SIG-M5 (cell line): ENCODE measurements at places on chromosomes 3 and 15.

DNA sequence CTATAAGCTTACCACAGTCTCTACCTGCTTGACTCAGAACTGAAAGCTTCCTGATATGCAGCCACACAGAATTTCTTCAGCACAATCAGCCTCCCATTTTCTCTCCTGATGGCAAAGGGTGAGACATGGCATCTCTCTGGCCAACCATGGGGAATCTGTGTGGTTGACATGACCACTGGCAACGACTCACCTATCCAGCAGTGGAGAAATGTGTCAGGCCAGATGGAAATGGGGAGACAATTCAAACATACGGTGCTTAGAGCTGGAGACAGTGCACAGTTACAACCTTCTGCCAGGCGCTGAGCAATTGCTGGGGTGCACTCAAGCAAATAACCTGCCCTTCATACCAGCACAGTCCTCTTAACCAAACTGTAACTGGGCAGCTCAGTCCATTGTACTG lies 3.6 kb downstream of the ZNF385D start:
- DNase-seq, result no peak

DNA sequence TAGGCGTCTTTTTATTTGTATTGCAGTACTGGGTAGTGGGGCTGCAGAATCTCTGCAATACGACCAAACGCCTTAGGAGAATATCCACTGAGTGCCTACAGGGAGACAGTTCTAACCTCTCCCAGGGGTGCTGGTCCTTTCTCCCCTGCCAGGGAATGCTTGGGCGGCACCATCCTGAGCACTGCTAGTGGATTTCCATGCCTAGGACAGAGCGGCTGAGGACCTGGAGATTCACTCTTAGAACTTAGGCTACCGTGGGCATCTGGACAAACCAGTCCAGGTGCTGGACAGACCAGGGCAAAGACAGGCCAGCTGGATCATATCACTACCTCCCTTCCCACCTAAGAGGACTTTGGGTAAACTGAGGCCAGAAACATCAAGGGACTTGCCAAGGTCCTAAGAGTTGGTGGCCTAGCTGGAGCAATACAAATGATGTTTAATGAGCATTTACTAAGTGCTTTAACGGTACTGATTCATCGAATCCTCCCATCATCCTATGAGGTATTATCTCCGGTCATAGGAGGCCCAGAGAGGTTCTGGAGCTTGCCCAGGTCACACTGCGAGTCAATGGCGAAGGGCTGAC lies 902 bp downstream of the TMEM44 start:
- no peak for DNase-seq

- no peak for DNase-seq
Observed at GRCh38 chr15:80685628-80686027, 9.5 kb upstream of the ABHD17C start.

GRCh38 chr15:72057548-72058091 lies 60.3 kb downstream of the MYO9A start:
- no peak for DNase-seq

GRCh38 chr3:20103731-20104130 lies 63.5 kb downstream of the KAT2B start:
- no peak for DNase-seq

- DNase-seq, result no peak
Observed at GRCh38 chr3:194022816-194023215, 113.1 kb upstream of the HES1 start.

GRCh38 chr3:15405448-15406050 lies 21.8 kb downstream of the METTL6 start:
- no peak for DNase-seq

DNA sequence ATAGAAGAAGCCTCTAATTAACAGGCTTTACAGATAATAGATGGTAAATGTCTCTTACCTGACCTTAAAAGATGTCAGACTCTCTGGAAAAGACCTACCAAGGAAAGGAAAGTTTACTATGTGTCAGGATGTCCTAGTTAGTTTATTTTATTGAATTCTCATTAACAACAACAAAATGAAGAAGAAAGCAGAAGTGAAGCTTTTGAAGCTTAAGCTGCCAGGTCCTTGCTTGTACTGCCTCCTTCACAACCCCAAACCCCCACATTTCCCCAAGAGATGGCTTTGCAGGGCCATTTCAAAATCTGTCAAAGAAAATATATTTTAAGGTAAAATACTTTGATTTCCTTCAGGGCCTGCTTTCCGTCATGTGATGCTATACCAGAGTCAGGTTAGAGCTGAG lies 798.4 kb downstream of the TUSC7 start:
- DNase-seq, result no peak

DNA sequence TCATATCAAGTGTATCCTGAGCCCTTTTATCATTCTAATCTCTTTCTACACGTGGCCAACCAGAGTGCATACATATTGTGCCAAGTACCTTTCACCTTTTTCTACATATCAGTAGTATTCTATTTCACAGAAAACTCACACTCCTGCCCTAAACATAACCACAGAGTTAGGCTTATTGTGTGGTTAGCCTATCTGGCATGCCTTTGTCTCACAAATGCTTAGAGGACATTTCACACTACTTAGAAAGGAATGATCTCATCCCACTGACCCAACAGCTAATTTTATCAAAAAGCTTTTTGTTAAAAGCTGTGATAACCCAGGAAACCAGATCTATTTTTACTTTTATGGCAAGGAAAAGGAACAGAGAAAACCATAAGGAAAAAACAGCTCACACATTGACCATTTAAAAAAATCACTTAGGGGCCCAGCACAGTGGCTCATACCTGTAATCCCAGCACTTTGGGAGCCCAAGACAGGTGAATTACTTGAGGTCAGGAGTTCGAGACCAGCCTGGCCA lies 17.8 kb upstream of the MAP4 start:
- no peak for DNase-seq

DNA sequence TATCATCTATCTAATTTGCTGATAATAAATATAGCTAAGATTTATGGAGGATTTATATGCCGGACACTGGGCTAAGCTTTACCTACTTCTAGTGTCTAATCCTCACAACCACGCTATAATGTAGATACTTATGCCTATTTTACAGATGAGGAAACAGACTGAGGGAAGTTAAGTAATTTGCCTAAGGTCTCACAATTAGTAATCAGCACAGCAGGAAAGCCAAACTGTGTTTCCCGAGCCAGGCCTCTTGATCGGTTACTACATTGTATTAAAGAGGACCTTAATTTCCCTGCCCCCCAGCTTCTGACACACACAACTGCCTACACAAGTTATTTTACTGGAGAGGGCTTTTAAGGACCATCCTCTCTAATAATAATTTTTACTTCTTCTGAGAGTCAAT lies 40.9 kb downstream of the ONECUT1 start:
- peak; percentile 6 for DNase-seq

- DNase-seq, result no peak
Observed at GRCh38 chr3:126968391-126969390, 14.2 kb upstream of the PLXNA1 start.

- DNase-seq, result no peak
Observed at GRCh38 chr15:60091157-60091556, 87.0 kb downstream of the FOXB1 start.

- no peak for DNase-seq
Observed at GRCh38 chr15:62124973-62125303, 40.1 kb downstream of the C2CD4B start.

DNA sequence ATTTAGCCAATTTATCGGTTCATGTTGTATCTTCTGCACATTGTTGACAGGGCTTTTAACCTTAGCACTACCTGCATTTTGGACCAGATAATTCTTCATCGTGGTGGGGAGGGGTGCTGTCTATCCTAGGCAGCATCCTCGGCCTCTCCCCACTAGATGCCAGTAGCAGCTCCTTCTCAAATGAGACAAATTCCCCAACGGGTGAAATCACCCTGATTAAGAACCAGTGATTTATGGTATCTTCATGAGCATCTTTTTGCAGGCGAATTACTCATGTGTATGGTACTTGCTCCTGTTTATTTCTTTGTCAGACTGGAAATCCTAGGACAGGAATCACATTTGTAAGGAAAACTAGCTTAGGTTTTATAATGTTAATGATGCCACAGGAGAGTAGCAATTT lies 68.0 kb downstream of the C3orf70 start:
- DNase-seq, result no peak

- DNase-seq, result no peak
Observed at GRCh38 chr3:62558549-62559112, 185.3 kb upstream of the FEZF2 start.

DNA sequence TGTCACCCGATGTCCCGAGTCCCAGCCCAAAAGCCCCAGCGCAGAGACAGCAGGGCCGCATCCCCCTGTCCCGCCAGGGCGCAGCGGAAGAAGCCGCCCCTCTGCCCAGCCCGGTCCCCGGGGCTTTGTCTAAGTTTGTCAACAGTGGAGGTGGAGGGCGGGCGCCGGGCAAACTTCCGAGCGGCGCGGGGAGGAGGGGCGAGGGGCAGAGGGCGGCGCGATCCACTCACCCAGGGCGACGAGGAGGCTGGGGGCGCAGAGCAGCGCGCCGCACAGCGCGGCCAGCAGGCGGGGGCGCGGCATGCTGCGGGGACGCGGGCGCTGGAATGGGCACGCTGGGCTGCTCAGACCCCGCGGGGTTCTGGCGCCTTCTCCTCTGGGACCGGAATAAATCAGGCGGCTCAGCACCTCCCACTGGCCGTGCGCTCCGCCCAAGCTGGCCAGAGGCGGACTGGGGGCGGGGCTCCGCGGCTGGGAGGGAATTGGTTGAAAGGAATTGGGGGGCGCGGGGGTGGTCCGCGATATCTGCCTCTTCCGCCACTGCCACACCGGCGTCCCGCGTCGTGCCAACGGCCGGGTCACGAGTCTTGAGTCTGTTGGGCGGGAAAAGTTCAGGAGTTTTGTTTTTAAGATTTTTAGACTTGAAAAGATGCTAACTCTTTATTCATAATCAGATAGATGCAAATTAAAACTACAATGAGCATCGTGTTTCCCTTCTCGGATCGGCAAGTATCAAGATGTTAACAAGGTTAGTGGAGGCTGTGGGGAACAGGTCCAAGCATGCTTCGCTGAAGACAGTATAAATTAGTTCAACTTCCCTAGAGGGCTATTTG lies at the start of gene MFGE8:
MFGE8 (minus strand) TSS at position 363 of the 833 bp plus-strand sequence; CDS start at position 303, 60 bp downstream.
- DNase-seq, result no peak

DNA sequence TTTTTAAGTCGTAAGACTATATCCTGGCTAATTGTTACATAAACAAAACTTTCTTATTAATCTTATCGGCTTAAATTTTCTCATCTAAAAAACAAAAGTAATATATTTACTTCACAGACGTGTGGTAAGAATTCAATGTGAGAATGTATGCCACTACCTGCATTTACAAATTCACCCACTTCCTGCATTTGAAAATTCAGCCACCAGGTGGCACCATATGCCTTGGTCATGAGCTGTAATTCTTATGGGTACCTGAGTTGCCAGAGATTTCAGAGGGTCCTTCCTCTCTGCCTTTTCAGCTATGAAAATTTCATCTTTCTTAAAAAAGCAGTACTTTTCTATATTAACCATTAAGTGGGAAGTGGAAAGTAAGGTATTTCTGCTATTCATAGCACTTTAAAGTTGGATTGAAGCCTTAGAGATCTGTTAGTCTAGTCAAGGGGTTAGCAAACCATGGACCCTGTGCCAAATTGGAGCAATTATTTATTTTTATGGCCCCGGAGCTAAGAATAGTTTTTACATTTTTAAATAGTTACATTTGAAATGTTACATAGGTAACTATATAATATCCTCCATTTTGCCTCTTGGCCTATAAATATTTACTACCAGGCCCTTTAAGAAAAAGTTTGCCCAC lies 127.8 kb downstream of the HCN4 start:
- DNase-seq, result no peak

DNA sequence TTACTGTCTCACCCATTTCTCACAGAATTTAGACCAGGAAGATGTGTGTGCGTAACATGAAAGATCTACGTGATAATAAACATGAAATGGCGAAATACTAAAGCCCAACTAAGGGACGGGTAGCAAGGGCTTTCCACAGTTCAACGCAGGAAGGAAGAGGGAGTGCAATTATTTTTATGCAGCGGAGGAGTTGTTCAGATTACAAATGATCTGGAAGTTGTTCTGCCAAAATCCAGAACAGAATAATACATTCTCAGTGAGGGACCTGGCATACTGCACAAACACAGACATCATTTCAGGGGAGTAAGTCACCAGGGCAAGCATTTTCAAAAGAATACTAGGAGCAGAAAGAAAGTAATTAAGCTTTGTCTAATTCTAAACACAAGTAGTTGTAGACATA lies 133.6 kb upstream of the RAP2B start:
- DNase-seq, result no peak

- no peak for DNase-seq
Observed at GRCh38 chr15:59590027-59590426, 21.6 kb upstream of the GCNT3 start.

- no peak for DNase-seq
Observed at GRCh38 chr3:183545708-183546107, 9.8 kb downstream of the KLHL6 start.

GRCh38 chr3:14486460-14486859 lies 53.7 kb downstream of the GRIP2 start:
- no peak for DNase-seq

DNA sequence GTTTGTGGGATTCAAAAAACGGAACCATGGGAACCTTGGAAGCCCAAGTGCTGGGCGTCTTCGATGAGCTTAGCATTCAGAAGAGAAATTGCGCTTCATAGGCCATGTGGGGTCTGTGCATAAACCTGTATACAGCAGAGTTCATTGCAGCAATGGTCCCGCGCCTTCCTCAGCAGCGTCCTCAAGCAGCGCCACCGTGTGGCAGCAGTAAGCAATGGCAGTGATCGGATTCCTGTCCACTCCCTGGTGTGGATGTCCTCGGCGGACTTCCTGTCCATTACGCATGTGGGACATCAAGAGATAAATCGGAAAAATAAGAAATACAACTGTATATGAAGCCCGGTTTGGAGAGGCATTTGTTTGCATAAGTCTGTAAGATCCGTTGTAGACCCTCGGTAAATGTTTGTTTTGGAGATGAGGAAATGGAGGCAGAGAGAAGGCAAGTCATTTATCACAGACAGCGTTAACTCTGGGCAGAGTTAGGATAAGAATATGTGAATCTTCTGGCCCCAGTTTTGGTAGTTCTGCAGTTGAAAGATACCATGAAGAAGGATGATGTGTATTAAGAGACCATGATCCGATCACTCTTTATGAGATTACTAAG lies 57.7 kb downstream of the CNTN4 start:
- no peak for DNase-seq

DNA sequence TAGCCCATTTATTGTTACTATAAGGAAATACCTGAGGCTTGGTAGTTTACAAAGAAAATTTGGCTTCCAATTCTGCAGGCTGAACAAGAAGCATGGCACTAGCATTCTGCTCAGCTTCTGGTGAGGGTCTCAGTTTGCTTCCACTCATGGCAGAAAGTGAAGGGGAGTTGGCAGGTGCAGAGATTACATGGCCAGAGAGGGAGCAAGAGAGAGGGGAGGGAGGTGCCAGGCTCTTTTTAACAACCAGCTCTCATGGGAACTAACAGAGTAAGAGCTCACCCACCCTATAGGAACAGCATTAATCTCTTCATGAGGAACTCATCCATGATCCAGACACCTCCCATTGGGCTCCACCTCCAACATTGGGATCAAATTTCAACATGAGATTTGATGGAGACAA lies 437.9 kb downstream of the CHL1 start:
- DNase-seq, result no peak
